ENCODE measurements at places on chromosomes 5 and 9. TPM values are rescaled to one million over a fixed set of nuclear protein-coding genes. Genes with fewer than 3 reads are reported as not detected.

Gene FIBCD1
- 20.8 TPM for total RNA-seq

Gene HCN1
- not detected for total RNA-seq

Gene MAMDC2
- total RNA-seq: 0.34 TPM

Gene PCDHB2
- 3.4 TPM for total RNA-seq
